ENCODE measurements at places on chromosomes 12 and 14.

DNA sequence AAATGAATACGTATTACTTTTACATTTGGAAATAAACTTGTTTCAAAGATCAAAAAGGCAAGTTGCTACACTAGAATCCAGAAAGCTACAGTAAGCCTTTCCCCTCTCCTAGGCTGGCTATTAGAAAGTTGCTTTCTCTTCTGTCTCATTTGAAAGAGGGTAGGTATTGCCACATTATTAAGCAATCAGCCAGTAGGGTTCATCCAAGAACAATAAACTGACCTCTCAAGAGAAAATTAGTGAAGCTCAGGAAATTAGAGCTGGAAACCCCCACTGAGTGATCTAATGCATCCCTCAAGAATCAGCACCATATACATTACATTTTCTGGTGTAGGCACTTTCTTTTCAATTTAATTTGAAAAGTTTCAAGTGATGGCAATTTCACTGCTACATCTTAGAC is 4.5 kb upstream of the TMEM233 start:
- DNase-seq = no peak

DNA sequence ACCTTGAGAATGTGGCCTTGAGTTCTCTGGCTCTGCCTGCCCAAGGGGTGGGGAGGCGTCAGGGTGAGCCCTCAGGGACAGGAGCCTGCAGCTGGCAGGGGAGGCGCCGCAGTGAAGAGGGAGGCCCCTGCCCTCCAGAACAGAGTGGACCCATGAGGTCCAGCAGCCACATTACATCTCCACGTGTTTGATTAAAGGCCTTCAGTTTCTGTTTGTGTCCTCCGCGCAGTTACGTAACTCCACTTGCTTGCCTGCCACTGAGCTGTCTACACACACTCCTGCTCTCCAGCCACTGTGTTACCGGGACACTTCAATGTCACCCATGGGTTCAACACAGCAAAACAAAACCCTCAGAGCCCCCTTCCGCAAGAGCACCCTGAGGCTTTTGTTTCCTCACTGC is 70.4 kb downstream of the CHGA start:
- DNase-seq = no peak

GRCh38 chr12:54359762-54360351 is 4.4 kb downstream of the GPR84 start:
- DNase-seq = no peak

DNA sequence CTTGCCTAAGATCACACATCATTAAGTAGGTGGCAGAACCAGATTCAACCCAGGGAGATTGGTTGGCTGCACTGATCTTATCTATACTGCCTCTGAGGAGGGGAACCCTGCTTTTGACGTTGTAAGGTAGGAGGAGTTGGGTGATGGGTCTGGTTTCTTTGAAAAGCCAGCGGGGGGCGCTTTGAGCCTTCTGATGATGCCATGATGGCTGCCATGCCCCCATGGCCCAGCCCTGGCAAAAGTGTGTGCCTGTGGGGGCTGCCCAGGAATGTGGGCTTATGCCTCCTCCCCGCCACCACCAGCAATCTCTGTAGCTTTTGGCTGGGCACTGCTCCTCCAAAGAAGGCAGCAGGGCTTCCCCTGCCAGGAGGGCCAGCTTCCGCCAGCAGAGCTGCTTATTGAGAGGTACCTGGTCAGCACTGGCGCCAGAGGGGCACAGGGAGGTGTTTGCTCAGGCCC is 224.3 kb downstream of the SLC41A2 start:
- DNase-seq = peak; percentile 58

DNA sequence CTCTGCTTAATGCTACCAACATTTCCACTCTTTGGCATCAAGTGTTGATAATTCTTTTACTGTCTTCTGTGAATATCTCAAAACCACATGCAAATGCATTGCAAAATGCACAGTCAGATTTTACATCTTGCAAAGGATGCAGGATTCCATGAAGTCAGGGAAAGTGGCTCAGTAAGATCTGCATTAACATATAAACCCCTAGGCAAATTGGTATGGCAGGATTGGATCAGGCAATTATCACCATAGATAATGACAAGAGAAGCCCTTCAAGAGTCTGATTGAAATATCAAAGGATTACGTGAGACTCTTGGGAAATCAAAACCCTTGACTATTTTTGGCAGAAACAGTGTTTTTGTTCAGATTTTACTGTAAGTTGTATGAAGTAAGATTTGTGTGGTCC is 71.0 kb downstream of the TMTC2 start:
- DNase-seq = no peak

DNA sequence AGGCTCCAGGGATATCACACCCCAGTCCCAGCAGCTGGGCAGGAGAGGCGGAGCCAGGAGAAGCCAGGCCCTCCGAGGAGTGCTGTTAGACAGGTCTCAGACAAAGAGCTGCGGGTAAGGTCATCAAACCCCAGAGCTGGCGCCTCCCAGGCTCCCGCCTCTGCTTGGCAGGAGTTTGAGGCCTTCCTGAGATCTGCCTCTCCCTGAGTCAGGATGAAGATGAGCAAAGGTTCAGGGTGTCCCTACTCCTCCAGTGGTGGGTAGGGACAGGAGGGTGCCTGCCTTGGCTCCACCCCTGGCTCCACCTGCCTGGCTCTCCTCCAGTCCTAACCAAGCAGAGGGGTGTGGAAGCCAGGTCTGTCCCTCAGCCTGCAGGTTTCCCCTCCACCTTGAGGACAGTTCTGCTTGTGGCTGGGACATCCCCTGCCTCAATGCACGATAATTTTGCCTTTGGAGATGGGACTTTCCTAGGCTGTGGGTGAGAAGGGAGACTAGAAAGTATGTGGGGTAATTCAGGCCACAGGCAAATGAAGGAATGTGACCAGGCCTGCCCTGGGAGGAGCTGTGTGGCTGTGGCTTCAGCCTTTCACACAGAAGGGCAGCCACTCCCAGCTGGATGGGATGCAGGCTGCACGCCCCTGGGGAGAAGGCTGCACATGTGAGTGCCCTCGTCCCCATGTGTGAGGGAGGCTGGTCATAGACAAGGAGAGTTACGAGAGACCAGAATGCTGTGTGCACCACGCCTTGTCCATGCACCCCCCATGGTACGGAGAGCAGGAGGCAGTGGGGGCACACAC is 2.2 kb downstream of the PLEKHG6 start:
- peak; percentile 35 for DNase-seq

DNA sequence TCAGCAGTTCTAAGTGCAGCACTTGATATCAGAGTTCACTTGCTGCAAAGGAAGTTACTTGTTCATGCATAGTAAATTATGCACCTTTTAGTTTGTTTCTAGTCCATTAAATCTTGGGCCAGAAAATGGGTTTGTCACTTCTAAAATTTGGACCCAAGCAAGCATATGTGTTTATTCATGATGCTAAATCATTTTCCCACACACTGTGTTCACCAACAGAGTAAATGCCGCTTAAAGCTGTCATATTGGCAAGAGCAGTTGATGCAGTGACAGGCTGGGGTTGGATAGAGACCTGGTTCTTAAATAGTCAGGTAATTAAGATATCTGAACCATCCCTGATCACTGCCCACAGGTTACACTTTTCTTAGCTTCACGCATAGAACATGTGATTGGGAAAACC is 409.7 kb downstream of the EGLN3 start:
- no peak for DNase-seq

DNA sequence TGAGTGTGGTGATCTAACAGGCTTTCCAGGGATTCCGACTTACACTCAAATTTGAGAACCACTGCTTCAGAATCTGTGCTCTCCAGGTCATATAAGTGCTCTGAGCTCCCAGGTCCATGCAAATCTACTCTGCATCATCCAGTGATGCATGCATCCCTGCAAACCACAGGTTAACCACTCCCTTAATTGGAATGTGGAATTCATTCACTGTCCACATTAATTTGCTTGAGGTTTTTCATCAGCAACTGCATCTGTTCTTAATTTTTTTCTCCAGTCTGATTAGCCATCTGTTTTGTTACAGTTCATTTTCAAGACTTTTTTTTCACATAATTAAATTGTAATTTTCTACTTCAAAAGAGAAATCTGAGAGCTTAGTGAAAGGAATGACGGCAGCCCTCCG is 43.4 kb upstream of the RIN3 start:
- no peak for DNase-seq

GRCh38 chr14:74652541-74652940 is 40.5 kb upstream of the LTBP2 start:
- DNase-seq = no peak

- no peak for DNase-seq
Measured at GRCh38 chr12:2745655-2746054, 49.1 kb upstream of the FKBP4 start.

DNA sequence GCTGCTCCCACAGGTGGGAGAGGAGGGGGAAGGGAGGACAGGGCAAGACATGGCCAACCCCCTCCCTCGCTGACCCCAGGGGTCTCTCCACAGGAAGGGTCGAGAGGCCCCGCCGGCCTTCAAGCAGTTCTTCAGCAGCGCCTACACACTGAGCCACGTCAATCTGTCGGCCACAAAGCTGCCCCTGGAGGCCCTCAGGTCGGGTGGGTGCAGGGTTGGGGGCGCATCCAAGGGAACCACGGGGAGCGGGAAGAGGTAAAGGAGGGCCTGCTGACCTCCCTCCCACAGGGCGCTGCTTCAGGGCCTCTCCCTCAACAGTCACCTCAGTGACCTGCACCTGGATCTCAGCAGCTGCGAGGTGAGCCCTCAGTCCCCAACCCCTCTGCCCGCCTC is 6.1 kb downstream of the CARMIL3 start:
- no peak for DNase-seq

All from activated CD4-positive, alpha-beta memory T cell treated with anti-CD3 and anti-CD28 coated beads for 36 hours (primary cell).